SJSA1 (cell line): ENCODE measurements at places on chromosomes 1 and 21. TPM values are rescaled to one million over a fixed set of nuclear protein-coding genes. Genes with fewer than 3 reads are reported as not detected.
A peak's percentile ranks its signal among the peaks of the same experiment; 100 is the strongest.

DNA sequence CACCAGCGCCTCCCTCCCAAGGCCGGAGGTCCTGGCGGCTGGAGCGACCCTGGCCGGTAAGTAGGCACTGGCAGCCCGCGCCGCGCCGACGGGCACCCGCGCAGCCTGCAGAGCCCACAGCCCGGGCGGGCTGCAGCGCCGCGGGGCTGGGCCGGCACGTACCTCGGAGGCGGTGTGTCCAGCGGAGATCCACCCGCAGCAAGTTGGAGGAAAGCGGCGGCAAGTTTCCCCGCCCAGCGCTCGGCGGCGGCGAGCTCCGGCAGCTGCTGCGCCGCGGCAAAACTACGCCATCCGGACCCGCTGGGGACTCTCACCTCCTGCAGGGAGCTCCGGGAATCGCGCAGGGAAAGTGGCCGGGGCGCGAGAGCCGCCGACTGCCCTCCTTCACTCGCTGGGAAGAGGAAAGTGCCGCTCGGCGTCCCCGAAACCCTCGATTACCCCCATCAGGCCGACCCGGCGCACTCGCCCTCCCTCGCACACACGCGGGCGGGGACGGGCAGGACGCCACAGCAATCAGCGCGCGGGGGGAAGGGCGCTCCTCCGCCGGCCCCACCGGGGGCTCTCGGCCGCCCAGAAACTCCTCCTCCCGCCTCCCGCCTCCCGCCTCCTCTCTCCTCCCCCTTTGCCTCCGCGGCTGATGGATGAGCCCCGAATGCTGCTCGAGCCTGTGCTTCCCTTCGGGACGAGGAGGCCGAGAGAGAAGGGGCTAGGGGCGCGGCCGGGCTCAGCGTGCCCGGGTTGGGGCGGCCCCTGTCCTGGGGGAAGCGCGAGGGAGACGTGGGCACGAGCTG, at the start of gene TGFBR3:
TSS of gene TGFBR3 (minus strand) at position 436 of the 791 bp plus-strand sequence. CDS start 24,620 bp downstream, outside the sequence.
- H3K27ac ChIP-seq = peak within 1 kb of the TSS; percentile 29
- peak within 1 kb of the TSS; percentile 82 for H3K4me3 ChIP-seq
- H3K4me1 ChIP-seq = peaks cover 49% of the 10 kb centered on the region
- H3K36me3 ChIP-seq = peaks cover 4% of the 10 kb centered on the region
- peak; percentile 96 for DNase-seq
- H3K27me3 ChIP-seq = no peaks in the 10 kb centered on the region

The CACNA1S gene
- total RNA-seq = not detected in 2 replicates

The CRYAA gene
- total RNA-seq = not detected in 2 replicates

DNA sequence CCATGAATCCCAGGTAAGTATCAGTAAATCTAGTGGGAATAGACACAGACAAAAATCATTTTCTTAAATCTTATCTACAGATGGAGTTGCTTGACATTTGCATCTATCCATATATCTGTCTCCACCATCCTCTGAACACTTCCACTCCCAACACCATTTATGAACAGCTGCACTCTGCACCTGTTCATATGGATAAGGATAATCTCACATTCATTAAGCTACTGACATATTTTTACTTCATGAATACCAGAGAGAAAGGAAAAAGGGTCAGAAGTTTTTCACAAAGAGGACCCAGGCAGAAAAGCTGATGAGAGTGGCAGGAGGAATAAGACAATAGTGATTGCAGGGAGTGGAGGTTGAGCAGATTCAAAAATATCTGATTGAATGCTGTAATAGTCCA, 222.6 kb downstream of the DNAH14 start:
- H3K27me3 ChIP-seq = no peaks in the 10 kb centered on the region
- no peak overlapping the region for H3K4me3 ChIP-seq
- no peak for DNase-seq
- no peaks in the 10 kb centered on the region for H3K4me1 ChIP-seq
- no peaks in the 10 kb centered on the region for H3K36me3 ChIP-seq

DNA sequence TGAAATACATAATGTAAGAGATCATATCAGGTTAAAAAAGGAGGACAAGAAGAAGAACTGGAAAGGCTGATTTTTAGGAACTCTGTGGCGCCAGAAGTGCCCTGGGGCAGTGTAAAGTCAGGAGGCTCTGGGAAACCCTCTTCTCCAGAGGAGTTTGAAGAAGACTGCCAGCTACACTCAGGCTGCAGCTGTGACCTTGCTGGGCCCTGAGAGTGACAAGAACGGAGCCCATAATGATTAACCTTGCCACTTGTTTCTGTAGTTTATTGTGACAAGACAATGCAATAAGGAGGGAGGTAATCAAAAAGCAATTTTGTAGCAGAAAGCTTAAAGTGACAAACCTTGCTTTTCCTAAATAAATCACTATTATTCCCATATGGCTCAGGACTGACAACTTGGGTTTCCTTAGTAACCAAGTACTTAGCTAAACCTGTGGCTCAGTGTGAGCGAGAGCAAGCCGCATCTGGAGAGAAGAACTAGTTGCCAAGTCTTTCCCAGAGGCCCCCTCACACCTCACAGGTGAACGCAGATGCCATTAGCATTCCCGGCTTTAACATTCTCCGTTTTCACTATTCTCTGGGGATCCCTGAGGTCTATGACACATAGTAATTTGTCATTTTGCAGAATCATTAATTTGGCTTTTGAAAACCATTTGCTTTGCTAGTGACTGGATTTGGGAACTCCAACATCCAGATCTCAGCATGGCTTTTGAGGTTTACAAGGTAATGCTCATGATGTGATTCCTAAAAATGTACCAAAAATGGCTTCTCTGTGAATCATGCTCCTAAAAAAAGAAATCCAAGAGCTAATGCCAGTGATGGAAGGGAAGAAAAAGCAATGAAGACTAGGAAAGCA, 115.9 kb downstream of the OMA1 start:
- H3K4me1 ChIP-seq = peaks cover 19% of the 10 kb centered on the region
- H3K36me3 ChIP-seq = no peaks in the 10 kb centered on the region
- H3K27me3 ChIP-seq = no peaks in the 10 kb centered on the region
